ENCODE measurements at places on chromosomes 7 and 10. TPM values are rescaled to one million over a fixed set of nuclear protein-coding genes. Genes with fewer than 3 reads are reported as not detected.

ANKRD30A gene
- not detected for total RNA-seq

TRPV6 gene
- not detected for total RNA-seq

NUTM2B gene
- 0.28 TPM for total RNA-seq

SAP25 gene
- total RNA-seq: not detected

SEMA3E gene
- total RNA-seq: 0.38 TPM

ZFAND2A gene
- 16.7 TPM for total RNA-seq

ZNF853 gene
- total RNA-seq: 0.19 TPM

CTAGE8 gene
- 0.19 TPM for total RNA-seq

MYL7 gene
- not detected for total RNA-seq

PPP1R3A gene
- total RNA-seq: not detected

ADAM8 gene
- total RNA-seq: 0.85 TPM

ASB15 gene
- total RNA-seq: not detected

SCIN gene
- 0.56 TPM for total RNA-seq

XRCC2 gene
- 1.1 TPM for total RNA-seq

GJD4 gene
- total RNA-seq: not detected

GPR37 gene
- not detected for total RNA-seq

FBXO24 gene
- total RNA-seq: 0.28 TPM

SPDYE3 gene
- not detected for total RNA-seq

NKX2-3 gene
- total RNA-seq: not detected

ITPRID1 gene
- total RNA-seq: not detected

EVX1 gene
- total RNA-seq: not detected

FOXI2 gene
- total RNA-seq: not detected

DLG5 gene
- 35.1 TPM for total RNA-seq

COBL gene
- total RNA-seq: not detected

CDHR1 gene
- total RNA-seq: 0.19 TPM

NPY gene
- total RNA-seq: not detected

KRIT1 gene
- 30.3 TPM for total RNA-seq

MYO1G gene
- under 0.01 TPM for total RNA-seq

SLC18A3 gene
- total RNA-seq: under 0.01 TPM

DPYSL4 gene
- total RNA-seq: 7.6 TPM
